Esophagus squamous epithelium (tissue), 5 donors: ENCODE measurements at places on chromosomes 3 and 15.

DNA sequence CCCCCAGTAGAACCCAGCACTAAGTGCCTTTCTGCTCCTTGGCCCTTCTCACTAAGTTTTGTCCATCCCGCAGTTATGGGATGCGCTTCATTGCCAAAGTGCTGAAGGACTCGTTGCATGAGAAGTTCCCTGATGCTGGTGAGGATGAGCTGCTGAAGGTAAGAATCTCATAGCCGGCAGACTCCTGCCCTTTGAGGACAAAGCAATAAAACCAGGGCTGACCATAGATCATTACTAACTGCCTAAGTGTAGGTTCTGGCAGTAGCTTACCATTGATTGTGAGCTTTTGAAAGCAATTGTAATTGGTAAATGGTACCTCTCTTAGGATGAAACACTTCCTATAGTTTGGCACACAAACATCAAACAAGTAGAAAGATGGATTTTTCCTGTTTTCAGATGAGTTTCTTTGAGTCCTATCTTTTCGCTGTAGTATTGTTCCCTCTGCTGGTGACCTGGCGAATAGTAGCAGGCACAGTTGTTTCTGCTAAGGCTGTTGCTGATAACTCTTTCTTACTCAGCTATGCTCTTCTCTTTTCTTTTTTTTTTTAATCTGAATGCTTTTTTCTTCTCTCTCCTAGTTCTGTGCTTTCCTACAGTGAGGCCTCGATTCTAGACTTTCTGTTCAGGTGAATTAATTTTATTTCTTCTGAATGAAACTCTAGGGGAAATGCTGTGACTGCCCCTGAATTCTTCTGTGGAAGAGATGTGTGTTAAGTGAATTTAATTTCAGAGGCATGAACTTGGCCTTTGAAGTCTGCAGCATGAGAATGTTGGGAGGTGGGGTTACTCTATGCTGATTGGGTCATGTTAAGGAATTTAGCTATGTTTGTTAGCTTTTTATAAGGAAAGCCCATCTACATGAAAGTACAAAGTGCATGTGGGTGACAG is 47.4 kb upstream of the CRTC3 start:
- DNase-seq: no peak

GRCh38 chr15:55457401-55458022 is 49.2 kb downstream of the PIERCE2 start:
- DNase-seq: no peak

GRCh38 chr3:196431181-196432136 is 768 bp downstream of the UBXN7 start:
- no peak for DNase-seq

DNA sequence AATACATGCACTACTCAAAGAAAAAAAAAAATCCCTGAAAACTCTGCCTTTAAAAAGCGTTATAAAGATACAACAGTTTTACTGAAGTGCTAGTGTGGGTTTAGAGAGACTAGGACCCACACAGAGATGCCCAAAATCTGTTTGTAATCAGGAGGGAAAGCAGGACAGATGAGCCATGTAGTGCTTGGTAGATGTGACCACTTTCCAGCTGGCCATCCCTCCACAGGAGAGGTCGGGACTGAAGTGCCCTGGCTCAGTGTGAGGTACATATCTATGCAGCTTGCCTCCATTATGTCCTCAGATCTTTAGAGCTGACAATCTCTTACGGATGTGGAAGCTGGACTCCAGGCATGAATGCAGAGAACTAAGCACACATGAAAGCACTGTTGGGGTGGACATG is 57.5 kb upstream of the NANOGP8 start:
- no peak for DNase-seq

GRCh38 chr3:148367756-148368155 is 329.9 kb upstream of the AGTR1 start:
- no peak for DNase-seq

DNA sequence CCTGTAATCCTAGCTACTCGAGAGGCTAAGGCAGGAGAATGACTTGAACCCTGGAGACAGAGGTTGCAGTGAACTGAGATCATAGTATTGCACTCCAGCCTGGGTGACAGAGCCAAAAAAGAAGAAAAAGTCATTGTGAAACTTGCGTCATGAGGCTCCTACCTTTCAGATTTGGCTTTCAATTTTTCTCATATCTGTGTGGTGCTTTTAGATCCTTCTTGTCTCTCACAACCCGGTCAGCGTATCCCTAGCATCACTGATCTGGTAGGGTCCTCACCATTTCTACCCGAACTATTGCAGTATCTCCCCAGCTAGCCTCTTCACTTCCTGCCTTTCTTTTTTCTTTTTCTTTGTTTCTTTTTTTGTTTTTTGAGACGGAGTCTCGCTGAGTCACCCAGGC is 21.6 kb upstream of the GCNT3 start:
- no peak for DNase-seq

DNA sequence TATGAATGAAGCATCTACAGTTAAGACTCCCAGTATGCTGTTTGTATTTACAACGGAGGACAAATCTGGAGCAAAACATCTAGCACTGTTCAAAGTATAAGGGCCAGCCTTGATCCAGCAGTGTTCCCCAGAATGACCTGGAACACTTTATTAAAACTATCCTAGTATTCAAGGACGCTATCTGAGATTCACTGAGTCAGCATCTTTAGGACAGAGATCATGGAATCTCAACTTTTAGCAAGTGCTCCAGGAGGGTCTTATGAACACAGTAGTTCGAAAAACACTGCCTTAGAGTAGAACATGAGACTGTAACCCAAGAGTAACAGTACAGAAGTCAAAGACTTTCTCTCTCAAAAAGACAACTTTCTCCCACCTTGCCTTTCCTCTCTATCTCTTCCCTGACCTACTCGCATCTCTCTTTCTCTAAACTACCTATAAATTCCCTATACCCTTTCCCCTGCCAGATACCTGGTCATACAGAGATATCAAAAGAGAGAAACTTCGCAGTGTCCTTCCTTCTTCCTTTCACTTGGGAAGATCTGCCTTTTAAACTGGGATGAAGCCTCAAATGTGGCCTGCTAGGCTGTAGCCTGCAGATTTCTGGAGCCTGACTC is 43.8 kb downstream of the AAGAB start:
- no peak for DNase-seq
